ENCODE measurements at places on chromosomes 6 and 20. TPM values are rescaled to one million over a fixed set of nuclear protein-coding genes. Genes with fewer than 3 reads are reported as not detected.

Gene PCSK2
- 0.37 TPM for total RNA-seq

Gene SAMD3
- 10.0 TPM for total RNA-seq

Gene MAS1
- total RNA-seq: 0.51 TPM

Gene PRDM13
- total RNA-seq: not detected

Gene BPIFA1
- not detected for total RNA-seq

Gene MYT1
- not detected for total RNA-seq

Gene TMC2
- total RNA-seq: not detected

Gene CCN2
- 104 TPM for total RNA-seq

Gene FOXP4
- total RNA-seq: 3.8 TPM

Gene EDN3
- total RNA-seq: 2.8 TPM

Gene LY6G6C
- total RNA-seq: not detected

Gene RBPJL
- total RNA-seq: not detected

Gene FRK
- 1.8 TPM for total RNA-seq

Gene SIRPD
- total RNA-seq: not detected

Gene NFATC2
- 36.4 TPM for total RNA-seq

Gene OTOR
- total RNA-seq: not detected

Gene CHRNA4
- not detected for total RNA-seq

Gene ANKEF1
- 0.26 TPM for total RNA-seq

Gene PSMB1
- 129 TPM for total RNA-seq

Gene GABRR1
- total RNA-seq: not detected

Gene ENPP4
- total RNA-seq: 1.3 TPM

Gene ASIP
- total RNA-seq: not detected

Gene VGLL2
- total RNA-seq: not detected

Gene POM121L2
- not detected for total RNA-seq

Gene EMILIN3
- 0.29 TPM for total RNA-seq

Gene KCNS1
- total RNA-seq: not detected

Gene PTK7
- 247 TPM for total RNA-seq

Gene GPLD1
- 5.8 TPM for total RNA-seq

Gene CNR1
- total RNA-seq: 1.4 TPM

Gene PTCRA
- total RNA-seq: not detected

Gene ZNF831
- 0.59 TPM for total RNA-seq

Gene C20orf202
- 0.73 TPM for total RNA-seq

Gene FAXC
- total RNA-seq: 11.3 TPM

Gene CRIP3
- total RNA-seq: not detected

Gene PREX1
- total RNA-seq: 19.7 TPM

Data from uterus (tissue), 4 donors.